ENCODE measurements at places on chromosomes 16 and 17.

GRCh38 chr17:77182205-77183172, 41.7 kb downstream of the SEC14L1 start:
- DNase-seq, result peak; percentile 49

- DNase-seq, result no peak
Observed at GRCh38 chr17:34644941-34645550, 65.7 kb downstream of the TMEM132E start.

GRCh38 chr16:24848065-24848464, 2.3 kb downstream of the SLC5A11 start:
- DNase-seq, result no peak

DNA sequence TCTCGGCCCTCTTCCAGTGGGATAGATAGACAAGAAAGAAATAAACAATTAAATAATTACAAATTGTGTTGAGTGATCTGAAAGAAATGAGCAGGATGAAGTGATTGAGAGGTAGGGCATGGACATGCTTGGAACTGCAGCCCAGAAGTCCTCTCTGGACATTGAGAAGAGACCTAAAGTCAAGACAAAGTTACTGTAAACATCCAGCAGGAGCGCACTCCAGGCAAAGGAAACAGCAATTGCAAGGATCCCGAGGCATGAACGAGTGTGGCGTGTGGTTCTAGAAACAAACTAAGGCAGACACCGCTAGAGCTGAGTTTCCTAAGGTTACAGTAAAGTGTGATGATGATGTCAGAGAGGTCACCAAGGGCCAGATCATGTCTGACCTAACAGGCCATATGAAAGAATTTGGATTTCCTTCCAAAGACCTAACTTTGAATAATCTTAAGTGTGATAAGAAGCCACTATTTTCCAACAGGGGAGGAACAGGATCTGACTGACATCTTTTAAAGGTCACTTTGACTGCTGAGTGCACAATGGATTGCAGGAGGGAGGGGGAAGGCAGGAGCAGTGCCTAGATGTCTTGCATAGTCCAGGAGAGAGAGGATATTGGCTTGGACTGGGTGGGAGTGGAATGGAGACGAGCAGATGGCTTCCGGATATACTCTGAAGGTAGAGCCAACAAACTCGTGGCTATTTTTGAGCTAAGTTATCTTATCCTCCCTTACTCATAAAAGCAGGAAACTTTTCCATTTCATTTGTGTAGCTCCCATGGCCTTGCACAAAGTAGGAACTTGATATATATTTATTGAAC, 19.0 kb downstream of the ABCC12 start:
- DNase-seq, result no peak

DNA sequence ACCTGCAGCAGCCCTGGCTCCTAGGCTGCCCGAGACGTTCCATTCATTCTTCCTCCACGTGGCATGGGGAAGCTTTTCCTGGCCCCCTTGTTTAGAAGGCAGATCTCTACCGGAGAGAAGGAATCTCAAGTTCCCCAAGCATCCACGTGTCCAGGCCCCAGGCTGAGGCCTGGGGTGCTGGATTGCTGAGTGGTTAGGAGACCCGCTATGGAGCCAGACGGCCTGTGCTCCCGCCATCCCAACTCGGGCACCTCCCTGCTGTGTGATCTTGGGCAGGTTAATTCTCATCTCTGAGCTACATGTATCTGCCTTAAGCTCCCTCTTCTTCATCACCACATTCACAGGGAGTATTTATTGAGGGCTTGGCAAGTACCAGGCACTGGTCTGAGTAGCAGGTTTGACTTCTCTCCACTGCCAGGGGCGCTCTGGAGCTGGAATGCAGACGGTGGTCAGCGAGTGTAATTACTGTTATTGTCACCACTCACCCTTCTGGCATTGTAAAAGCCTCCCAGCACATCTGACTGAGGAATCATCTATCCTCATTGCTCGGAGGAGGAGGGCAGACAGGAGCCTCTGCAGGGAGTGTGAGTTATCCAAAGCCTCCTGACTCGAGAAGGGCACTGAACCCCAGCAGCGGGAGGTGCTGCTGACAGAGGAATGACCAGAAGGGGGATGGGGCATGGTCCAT, 1.1 kb upstream of the ADGRG1 start:
- DNase-seq, result no peak

- no peak for DNase-seq
Observed at GRCh38 chr16:13348416-13348815, 447.0 kb downstream of the SHISA9 start.

DNA sequence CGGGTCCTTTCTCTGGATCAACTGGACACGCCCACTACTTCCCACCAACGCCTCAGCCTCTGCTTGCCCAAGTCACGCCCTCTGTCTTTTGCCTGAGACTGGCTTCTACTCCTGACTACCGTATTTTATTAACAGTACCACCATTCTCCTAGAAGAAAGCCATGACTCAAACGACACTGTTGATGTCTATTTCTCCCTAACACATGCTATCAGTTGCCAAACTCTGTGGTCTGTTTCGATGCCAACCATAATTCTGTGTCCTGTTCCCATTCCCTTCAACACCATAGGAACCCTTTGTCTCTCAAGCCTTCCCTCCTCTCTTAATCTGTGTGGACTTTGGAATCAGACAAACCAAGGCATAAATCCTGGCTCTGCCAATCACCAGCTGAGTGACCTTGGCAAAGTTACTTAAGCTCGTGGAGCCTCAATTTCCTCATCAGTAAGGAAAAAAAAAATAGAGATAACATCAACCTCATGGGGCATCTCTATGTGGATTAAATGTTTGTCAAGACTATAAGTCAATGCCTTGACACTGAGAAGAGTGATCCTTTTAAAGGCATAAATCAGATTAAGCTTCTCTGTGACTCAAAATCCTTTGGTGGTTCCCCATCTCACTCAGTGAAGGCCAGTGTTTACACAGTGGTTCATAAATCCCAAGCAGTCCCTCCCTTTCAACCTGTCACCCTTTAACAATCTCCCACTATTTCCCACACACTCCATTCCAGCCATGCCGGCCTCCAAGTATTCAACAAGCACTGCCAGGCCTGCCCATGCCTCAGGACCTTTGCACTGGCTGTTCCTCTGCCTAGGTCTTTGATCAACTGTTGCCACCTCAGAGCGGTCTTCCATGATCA, 45.6 kb downstream of the ERN1 start:
- DNase-seq, result peak; percentile 77

- DNase-seq, result no peak
Observed at GRCh38 chr17:48644159-48644558, 18.0 kb upstream of the HOXB9 start.

- no peak for DNase-seq
Observed at GRCh38 chr17:57264776-57265175, 8.5 kb downstream of the MSI2 start.

GRCh38 chr16:8908810-8909468, 26.8 kb downstream of the LITAFD start:
- no peak for DNase-seq

DNA sequence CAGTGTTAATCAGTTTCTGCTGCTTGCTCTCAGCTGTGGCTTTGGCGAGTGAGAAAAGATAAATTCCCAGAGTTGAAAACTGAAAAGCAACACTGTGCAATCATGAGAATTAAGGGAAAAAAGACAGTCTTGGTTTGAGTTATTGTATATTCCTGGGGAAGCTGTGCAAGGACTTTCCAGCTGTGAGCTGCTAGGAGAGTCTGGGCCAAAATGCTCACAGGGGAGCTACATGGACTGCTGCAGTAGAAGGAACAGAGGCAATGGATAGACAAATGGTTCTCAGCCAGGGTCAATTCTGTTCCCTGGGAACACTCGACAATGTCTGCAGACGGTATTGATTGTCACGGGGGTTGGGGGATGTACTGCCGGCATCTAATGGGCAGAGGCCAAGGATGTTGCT, 102.0 kb upstream of the ADAMTS18 start:
- DNase-seq, result no peak

GRCh38 chr16:17382514-17382913, 88.2 kb downstream of the XYLT1 start:
- no peak for DNase-seq

DNA sequence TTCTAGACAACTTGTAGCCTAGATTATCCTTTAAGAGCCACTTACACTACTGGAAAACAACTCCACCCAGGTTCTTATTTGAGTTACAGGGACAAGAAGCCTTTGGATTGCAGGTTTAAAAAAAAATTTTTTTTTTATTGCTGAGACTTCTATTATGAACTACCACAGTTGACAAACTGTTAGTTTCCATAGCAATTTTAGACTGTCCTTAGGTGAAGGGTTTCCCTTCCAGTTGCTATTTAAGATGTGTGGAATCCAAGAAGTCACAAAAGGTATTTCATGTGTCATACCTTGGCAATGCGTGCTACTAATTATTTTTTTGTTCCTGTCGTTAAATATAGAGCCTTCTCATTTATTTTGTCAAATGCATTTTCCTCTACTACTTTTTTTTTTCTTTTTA, 253.2 kb downstream of the PRKCA start:
- no peak for DNase-seq

DNA sequence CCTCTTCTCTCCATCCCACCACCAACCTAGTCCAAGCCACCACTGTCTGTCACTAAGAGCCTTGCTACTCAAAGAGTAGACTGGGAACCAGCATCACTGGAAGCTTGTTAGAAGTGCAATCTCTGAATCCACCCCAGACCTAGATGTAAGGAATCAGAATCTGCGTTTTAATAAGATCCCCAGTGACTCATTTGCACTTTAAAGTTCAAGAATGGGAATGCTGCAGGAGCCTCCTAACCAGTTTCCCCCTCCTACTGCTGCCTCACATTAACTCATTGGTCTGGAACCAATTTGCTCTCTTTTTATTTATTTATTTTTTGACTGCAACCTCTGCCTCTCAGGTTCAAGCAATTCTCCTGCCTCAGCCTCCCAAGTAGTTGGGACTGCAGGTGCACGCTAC, 19.8 kb upstream of the LYRM9 start:
- DNase-seq, result no peak

DNA sequence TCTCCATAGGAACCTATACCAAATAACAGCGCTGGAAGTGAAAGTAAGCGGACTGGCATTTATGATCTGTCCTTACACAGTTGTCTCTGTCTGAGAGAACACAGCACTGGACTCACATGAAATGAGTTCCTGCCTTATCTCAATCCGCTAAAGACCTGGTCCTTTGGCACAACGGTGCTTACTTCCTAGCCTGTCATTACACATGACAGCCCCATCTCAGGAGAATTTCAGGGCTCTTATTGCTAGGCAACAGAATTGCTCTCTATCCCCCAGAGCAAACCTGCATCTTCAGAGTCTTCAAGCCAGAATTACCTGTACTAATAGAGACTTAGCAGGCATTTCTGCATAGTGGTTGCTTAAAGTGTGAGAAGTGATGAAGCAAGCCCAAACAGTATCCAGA, 4.3 kb downstream of the KCNJ2 start:
- DNase-seq, result no peak

DNA sequence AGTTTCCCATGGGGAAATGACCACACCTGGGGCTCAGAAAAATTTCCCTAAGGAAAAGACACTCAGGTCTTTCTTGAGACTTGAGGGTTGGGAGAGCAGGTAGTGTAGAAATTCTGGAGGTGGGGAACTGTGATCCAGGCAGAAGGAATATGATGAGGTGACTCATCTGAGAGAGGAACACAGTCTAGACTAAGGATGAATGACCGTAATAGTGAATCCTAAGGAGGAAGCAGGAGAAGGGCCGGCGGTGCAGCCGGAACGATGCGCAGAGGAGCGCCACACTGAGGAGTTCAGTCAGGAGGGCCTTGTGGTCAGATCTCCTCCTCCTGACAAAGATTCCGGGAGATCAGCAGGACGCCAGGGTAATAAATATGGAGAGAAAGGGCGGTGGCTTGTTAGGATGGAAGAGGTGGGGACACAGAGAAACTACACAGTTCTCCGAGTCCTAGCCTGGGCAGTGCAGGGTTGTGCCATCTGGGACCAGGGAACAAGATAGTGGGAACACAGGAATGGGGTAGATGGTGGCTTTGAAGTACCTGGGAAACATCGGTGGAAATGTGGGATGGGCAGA, 135.6 kb downstream of the PARN start:
- no peak for DNase-seq

GRCh38 chr17:82113941-82114340, 15.9 kb upstream of the FASN start:
- DNase-seq, result no peak

DNA sequence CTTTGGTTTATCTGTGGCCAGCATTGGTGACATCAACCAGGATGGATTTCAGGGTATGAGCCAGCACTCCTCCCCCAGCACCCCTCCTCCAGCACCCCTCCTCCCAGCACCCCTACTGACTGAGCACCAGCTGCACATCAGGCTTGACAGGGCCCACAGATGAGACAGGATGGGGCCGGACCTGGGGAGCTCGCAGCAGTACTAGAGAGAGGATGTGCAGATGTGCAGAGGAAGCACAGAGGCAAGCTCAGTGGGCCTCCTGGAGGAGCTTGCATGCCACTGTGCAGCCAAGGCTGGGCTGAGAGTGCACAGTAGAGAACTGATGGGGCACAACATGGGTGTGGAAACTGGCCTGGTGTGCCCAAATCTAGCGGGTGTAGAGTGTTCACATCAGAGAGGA, 16.2 kb downstream of the ITGA3 start:
- no peak for DNase-seq

GRCh38 chr16:84005391-84005790, 37.2 kb downstream of the SLC38A8 start:
- DNase-seq, result no peak

DNA sequence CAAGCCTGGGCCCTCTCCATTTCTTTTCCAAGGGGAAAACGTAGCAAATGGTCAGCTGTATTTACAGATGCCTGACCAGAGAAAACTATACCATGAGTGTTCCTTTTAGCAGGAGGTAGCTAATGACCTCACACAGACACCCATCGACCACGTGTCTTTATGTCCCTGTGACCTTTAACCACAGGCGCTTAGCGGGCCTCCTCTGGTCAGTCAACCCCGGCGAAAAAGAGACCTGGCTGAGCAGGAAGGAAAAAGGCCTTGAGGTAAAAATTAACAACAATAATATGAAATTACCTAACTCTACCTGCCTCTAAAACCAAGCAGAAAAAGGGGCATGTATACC, 9.1 kb downstream of the NUDT16L1 start:
- no peak for DNase-seq

GRCh38 chr16:89512453-89512852, 4.2 kb downstream of the SPG7 start:
- DNase-seq, result no peak

- DNase-seq, result peak; percentile 71
Observed at GRCh38 chr17:64320613-64321553, 57.8 kb upstream of the TEX2 start.

- no peak for DNase-seq
Observed at GRCh38 chr17:52170963-52171572, 12.6 kb upstream of the CA10 start.

GRCh38 chr17:16986391-16986790, 14.5 kb upstream of the TNFRSF13B start:
- no peak for DNase-seq

GRCh38 chr17:58377093-58377601, 25.1 kb upstream of the SUPT4H1 start:
- DNase-seq, result no peak

- peak; percentile 59 for DNase-seq
Observed at GRCh38 chr16:85819245-85819644, 19.8 kb downstream of the COX4I1 start.

- DNase-seq, result no peak
Observed at GRCh38 chr16:73405851-73406250, 357.9 kb upstream of the ZFHX3 start.

Measured in HL-60 (cell line).